ENCODE measurements at places on chromosomes 7 and 10.
A peak's percentile ranks its signal among the peaks of the same experiment; 100 is the strongest.

DNA sequence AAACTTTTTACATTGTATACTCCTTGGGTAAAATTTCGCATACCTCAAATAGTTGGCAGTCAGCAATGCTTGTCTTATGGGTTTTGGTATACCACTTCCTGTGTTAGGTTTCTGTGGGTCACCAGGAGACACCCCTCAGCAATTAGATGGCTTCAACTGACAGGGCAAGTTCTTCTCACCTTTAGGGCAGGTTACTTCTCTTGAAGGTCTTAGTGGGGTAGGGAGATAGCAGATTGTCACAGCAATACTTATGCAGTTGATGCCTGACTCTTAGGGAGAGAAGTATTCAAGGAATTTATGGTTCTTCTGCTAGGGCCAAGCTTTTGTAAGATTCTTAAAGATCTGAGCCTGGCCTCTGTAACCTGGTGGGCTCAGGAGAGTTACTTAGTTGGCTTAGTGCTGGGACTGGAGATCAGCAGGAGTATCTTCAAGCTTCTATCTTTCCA, 42.9 kb downstream of the MKLN1 start:
- peak; percentile 50 for DNase-seq

GRCh38 chr7:76189276-76189675, 12.4 kb upstream of the SRRM3 start:
- DNase-seq = no peak

GRCh38 chr7:165661-166337, 26.6 kb upstream of the FAM20C start:
- DNase-seq = no peak

DNA sequence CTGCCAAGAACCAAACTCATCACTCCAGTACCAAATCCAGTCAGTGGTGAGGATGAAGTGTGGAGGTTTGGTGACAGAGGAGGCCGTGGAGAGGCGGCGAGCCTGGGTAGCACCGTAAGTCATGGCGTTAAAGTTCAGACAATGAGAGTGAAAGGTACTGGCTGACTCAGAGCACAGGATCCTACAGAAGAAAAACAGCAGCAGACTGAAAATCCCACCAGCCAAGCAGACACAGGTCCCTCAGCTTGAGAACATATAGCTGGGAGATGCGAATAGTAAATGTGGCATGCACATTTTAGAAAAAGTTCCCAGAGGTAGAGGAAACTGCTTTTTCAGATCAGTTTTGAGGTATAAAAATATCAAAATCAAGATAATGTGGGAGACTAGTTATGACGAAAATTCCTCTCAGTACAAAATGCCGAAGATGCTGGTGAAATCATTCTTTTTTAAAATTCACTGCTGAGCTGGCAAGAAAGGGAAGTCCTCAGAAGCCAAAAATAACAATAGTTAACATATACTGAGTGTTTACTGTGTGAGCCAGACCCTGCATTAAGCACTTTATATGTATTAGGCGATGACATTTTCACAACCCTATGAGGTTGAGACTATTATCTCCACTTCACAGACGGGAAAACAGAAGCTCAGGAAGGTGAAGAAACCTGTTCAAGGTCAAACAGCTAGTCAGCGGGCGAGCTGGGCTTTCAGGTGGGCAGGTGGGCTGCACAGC, 20.9 kb downstream of the PARP12 start:
- no peak for DNase-seq

- DNase-seq = no peak
Measured at GRCh38 chr7:117009705-117010361, 56.5 kb downstream of the ST7 start.

GRCh38 chr7:42097752-42098151, 139.3 kb downstream of the GLI3 start:
- no peak for DNase-seq

- no peak for DNase-seq
Measured at GRCh38 chr7:125834421-125834820, 904.8 kb upstream of the POT1 start.

DNA sequence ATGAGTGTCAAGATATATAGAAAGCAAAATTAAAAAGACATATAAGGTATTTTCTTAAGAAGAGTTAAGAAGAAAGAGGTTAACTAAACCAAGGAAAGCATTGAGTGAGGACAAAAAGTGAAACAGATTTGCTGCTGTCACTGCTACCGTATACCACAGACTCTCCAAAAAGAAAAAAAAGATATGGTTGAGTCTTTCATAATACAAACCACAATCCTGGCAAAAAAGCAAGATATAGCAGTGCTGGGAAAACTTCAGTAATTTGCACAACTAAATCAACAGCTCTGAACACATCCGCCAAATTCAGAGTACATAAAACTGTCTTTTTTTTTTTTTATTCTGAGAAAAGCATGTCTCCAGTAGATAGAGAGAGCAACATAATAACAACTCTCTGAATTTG, 114.7 kb downstream of the ETV1 start:
- peak; percentile 31 for DNase-seq

GRCh38 chr7:45241339-45242109, 83.9 kb downstream of the RAMP3 start:
- no peak for DNase-seq

DNA sequence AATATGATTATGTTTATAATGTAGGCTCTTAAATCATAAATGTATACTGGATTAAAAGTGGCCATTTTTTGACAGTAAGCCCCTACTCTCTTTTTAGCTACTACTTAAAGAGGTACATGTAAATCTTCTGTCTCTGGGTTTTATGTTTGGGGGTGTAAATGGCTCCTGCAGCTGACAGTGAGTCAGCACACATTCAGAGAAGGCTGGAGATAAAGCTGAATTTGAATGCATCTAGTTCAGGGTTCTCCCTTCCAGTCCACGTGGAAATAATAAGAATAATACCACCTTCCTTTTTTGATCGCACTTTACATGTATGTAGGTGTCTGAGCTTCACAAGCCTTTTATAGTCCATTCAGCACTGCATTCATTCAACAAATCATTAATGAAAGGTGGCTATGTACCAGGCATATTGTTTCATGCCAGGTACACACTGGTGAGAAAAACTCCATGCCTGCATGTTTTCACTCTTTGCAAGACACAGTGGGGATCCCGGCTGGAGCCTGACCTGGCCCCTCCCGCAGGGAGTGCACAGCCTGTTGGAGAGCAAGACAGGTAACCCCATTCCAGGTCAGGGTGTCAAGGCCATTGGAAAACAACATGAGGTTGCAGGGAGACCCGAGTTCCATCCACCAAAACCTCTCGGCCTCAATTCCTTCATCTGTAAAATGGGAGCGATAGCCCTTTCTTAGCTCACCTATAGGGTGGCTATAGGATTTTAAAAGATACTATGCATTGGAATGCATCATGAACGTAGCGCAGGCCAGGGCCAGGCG, 107.5 kb upstream of the ANLN start:
- no peak for DNase-seq

GRCh38 chr7:73968487-73968886, 59.5 kb upstream of the ELN start:
- no peak for DNase-seq

GRCh38 chr7:66524738-66525137, 103.9 kb upstream of the KCTD7 start:
- DNase-seq = no peak

- DNase-seq = no peak
Measured at GRCh38 chr10:60246382-60246781, 143.3 kb downstream of the ANK3 start.

GRCh38 chr10:52752261-52752660, 20.3 kb downstream of the MBL2 start:
- no peak for DNase-seq

GRCh38 chr10:107806026-107806425, 641.5 kb upstream of the SORCS1 start:
- DNase-seq = no peak

DNA sequence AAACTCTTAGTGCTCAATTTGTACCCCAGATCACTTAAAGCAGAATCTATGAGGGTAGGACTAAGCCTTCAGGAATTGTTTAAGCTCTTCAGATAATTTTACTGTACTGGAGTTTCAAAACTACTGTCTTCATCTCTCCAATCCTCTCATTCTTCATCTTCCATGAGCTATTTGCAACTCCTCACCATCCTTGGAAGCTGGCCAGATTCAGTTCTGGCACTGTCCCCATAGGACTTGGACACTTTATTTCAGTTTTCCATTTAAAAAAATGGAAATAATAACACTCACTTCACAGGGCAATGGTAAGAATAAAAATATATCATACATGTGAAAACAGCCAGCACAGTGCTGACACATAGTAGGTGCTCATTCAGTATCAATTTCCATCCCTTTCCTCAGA, 74.6 kb downstream of the PPP1R17 start:
- DNase-seq = no peak

- no peak for DNase-seq
Measured at GRCh38 chr7:142809671-142810070, 38.9 kb downstream of the PRSS2 start.

DNA sequence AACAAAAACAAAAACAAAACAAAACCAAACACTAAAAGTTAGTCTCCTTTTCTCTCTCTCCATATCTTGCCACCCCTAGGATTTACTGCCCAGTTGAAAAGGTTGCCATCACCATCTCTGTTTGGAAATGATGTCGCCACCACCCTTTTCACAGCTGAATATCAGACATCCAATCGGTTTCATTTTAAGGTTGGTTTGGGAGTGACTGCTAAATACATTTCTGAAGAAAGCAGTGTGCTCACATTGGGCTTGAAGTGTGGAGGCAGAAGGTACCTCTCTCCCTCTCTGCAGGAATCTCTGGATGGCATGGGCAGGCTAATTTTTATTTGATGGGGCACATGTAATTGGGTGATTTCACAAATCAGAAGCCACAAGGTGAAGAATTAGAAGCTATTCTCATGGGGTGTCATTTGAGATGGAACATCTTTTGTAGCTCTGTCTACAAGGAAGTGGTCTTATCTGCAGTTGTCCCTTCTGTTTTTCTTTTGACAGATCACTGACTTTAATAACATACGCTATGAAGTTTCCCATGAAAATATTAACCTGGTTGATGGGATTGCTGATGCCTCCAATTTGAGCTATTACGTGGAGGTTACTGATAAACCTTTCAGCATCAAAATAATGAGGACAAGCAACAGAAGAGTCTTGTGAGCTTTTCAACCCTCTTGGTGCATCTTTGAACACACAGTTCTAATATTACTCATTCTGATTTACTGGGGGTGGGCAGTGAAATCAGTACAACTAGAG, 20.1 kb downstream of the MGAM2 start:
- no peak for DNase-seq

DNA sequence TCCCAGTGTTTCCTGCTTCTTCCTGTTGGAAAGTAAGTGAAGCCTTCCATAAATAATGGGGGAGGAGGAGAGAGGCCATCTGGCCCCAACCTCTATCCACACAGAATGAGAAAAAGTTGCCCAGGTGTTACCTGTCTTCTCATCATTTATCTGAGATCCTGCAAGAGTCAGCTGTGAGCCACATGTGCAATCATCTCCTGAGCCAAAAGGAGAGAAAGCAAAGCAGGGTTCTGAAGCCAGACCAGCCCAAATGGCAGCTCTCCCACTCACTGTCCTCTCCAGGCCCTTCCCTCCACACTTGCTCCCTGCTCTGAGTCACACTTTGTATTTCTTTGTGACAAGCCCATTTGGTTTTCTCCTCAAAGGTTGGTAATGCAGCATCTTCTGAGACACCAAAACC, 65.9 kb downstream of the FAM204A start:
- no peak for DNase-seq

DNA sequence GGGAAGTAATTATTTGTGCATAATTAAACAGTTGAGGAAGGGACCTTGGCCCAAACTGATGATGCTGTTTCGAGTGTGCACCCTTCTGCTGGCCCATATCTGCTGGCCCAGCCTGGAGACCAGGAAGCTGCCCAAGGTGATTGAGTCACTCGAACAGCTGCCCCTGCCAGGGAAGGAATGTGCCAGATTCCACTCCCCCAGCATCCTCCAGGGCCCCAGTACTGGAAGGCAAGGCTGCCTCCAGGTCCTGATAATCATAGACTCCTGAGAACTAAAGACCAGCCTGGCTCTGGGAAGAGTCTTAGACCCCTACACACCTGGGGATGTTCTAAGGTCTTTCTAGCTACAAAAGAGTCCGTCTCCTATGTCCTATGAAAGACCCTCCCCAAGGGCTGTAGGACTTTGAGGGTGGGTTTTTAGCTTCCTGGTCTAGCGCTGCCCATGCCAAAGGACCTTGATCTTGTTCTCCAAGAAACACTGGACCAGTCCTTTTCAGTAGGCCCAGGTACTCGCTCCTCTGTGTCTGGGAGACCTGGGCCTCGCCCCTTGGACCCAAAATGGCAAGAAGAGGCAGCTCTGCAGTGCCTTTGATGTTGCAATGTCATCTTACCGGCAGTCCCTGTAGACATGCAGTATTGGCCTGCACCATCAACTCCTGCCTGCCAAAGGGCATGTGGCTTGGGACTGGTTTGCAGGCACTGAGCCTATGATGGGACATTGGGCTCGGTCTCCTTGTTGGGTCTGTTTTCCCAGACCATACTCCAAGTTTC, 103.2 kb upstream of the GPR26 start:
- no peak for DNase-seq

- peak; percentile 56 for DNase-seq
Measured at GRCh38 chr10:34816501-34817002, 1.5 kb upstream of the PARD3 start.

- no peak for DNase-seq
Measured at GRCh38 chr7:3559278-3559677, 258.2 kb downstream of the SDK1 start.

DNA sequence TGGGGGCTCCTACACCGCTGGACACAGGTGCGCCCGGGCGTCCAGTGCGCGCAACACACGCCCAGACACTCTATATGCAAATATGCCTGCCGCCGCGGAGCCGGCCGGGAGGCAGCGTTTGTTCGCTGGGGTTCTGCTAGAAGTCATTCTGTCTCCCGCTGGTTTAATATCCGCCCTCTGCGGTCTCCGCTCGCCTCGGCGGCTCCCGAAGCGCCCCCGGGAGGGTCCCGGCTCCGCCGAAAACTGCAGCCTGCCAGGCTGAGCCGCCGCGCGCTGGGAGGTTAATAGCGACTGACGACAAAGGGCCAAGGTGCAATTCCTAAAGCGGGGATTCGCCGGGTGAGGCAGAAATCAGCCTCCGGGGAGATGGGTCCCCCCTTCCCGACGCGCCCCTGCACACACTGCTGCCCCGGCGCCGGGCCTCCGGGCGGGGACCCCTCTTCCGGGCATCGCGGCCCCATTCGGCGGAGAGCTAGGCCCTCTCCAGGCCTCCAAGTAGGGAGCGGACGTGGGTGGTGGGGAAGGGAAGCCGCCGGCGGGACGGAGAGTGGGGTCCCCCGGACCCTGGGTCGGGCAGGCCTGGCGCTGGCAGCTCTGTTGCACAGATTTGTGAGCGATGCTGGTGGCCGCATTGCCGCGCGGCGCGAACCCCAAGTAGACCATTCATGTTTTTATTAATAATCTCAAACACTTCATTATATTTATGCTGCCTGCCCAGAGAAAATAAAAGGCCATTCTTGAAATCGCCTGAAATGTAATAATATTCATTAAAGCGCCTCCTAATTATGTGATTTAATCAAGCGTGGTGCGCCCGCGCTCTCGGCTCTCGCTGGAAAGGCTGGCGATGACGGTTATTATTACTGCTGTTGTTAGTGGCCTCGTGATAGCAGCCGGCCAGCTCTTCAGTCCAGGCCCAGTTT, 9.1 kb downstream of the EN2 start:
- peak; percentile 74 for DNase-seq

- DNase-seq = no peak
Measured at GRCh38 chr7:12609561-12609960, 39.0 kb downstream of the SCIN start.

Data from kidney (tissue), 22 donors.